HS-5 (cell line): ENCODE measurements at places on chromosomes 7 and 10.

GRCh38 chr10:72263613-72264241, 10.0 kb upstream of the DDIT4 start:
- DNase-seq: no peak

GRCh38 chr7:13725591-13725990, 263.9 kb downstream of the ETV1 start:
- no peak for DNase-seq

DNA sequence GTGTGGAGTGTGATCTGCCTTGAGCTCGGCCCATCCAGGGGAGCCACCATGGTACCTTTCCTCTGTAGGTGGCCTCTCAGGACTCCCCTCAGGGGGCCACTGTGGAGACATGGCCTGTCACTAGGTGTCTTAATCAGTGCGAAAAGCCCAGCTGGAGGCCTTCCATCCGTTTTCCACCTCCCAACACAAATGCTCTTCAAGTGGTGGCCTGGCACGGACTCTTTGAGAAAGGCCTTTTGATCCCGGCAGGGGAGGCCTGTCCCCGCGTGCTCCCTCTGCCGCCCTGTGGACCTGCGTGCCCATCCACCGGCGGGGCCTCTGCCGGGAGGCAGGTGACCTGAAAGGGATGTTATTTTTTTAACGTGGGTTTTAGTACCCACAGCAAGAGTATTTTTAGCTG, 149.5 kb downstream of the RGS10 start:
- DNase-seq: no peak

DNA sequence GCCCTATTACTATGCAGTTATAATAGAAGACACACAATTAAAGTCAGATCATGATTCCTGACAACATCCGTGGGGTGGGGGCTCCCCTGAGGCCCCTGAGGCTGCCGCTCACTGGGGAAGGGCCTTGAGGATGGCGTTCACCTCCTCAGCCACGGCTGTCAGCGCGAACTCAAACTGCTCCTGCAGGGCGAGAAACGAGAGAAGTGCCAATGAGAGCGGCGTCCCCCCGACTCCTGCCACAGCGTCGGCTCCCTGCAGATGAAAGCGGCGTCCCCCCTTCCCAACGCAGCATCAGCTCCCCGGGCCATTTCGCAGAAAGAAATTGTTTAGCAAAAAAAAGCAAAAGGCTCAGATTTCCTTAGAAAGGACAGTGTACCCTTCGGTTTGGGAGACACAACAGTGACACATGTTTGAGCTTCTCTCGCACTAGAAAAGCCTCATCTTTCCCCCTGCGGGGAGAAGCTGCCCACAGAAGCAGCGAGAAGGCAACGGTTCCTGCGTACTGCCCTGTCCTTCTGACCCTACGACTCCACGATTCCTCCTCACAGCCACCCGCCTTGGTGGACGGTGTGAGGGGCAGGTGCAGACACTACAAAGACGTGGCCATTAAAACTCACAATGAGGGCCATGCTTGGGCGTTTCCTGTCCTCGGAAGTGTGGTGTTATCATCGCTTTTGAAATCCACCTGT, 203.9 kb downstream of the DNAJB6 start:
- DNase-seq: no peak

GRCh38 chr7:28332046-28332445, 80.3 kb upstream of the CREB5 start:
- DNase-seq: no peak
